ENCODE measurements at places on chromosomes 16 and 17.
A peak's percentile ranks its signal among the peaks of the same experiment; 100 is the strongest.

GRCh38 chr17:72458301-72458700 is 337.5 kb downstream of the SOX9 start:
- no peak for DNase-seq

- no peak for DNase-seq
Measured at GRCh38 chr16:75566758-75567255, 628 bp downstream of the GABARAPL2 start.

GRCh38 chr17:29778956-29779811 is 150.8 kb downstream of the SSH2 start:
- peak; percentile 12 for DNase-seq

DNA sequence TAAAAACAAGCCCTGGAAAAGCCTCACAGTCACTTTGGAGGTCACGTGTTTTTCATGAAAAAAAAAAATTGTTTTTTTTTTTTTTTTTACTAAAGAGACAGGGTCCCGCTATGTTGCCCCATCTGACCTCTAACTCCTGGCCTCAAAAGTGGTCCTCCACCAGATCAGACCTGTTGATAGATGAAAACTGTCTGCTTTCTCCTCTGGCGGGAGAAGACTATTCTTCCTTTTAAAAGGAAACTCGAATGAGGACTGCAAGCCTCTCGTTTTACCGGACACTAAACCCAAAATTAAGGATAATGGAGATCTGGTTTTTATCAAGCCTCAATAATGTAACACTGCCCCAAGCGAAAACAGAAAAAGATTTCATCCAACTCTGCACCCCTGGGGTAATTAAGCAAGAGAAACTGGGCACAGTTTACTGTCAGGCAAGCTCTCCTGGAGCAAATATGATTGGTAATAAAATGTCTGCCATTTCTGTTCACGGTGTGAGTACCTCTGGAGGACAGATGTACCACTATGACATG is 25.8 kb downstream of the ZCCHC14 start:
- DNase-seq, result no peak

DNA sequence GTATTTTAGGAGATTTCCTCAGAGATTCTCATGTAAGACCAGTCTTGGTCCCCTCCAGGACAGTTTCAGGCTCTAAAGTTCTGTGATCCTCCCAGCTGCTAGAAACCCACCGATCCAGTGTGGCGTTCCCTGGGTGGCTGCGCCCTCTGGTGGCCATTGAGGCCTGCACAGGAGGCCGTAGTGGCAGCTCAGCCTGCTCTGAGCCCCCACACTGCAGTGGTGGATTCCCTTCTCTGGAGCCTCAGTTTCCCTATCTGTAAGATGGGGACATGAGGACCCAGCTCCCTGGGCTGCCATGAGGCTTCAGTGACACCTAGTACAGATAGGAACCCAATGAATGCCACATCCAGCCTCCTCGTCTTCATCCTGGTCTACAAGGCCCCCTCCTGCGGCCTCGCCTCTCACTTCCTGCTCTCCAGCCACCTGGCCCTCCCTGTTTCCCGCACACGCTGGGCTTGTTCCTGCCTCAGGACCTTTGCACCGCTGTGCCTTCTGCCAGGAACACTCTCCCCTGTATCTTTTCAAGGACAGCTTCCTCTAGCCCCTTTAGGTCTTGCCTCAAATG is 16.5 kb downstream of the CCDC102A start:
- DNase-seq, result peak; percentile 90

DNA sequence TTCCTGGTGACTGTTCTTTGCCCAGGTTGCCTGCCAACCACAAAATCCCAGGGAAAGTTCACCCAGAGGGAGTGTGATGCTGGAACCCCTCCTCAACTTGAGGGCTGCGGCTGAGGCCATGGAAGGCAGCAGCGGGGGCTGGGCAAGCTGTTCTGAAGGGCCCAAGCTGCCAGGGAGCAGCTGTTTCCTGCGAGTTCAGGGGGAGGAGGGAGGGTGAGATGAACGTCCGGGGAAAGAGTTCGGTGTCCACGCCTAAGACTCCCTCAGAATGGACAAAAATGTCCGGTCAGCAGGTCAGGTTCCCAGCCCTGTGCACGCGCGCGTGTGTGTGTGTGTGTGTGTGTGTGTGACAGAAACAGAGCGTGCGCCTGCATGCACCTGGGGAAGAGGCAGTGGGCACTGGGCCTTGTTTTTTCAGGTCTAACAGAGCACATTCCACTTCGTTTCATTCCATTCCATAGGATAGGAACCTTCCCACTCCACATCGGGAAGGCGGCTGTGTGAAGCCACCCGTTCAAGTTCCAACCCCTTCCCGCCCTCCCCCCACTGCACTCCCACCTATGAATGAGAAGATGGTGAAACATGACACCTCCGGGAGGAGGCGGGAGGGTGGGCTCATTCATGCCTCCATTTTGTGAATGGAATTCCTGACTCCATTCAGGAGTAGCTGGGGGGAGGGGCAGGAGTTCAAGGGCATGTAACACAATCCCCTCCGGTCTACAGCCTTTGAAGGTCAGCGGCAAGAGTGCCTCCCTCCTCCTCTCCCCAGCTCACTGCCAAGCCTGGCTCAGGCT is 15.7 kb downstream of the ETV4 start:
- DNase-seq, result no peak

GRCh38 chr17:4215882-4216570 is 47.8 kb downstream of the ANKFY1 start:
- DNase-seq, result no peak

DNA sequence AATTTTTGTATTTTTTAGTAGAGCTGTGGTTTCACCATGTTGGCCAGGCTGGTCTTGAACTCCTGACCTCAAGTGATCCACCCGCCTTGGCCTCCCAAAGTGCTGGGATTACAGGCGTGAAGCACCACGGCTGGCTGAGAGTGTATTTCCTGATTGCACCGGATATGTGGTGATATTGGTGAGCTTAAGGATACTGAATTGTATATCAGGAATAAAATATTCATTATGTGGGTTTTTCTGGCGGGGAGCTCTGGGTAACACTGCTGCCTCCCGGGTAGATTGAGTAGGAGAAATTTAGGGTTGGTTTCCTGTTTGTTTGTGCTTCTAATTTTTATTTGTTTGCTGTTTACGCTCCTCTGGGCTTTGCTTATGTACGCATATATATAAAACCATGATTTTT is 7.7 kb upstream of the TMEM98 start:
- no peak for DNase-seq

Measured in H54 (cell line).